ENCODE measurements at places on chromosomes 11 and 22.

DNA sequence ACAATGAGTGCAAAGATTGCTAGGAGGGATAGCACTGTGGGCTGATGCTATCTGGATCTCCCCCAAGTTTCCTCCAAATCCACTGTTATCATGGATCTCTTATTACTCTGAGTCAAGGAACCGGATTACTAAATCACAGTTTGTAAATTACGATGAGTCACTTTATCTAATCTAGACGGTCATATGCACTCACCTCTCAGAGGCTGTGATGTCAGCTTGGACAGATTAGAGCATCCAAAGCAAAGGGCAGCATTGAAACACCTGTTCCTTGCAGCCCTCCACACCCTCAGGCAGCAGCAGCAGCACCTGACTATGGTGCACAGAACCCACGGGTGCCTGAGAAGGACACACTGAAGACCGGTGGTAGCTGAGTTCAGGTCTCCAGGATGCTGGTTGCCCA, 14.0 kb upstream of the POU2AF1 start:
- no peak for DNase-seq

DNA sequence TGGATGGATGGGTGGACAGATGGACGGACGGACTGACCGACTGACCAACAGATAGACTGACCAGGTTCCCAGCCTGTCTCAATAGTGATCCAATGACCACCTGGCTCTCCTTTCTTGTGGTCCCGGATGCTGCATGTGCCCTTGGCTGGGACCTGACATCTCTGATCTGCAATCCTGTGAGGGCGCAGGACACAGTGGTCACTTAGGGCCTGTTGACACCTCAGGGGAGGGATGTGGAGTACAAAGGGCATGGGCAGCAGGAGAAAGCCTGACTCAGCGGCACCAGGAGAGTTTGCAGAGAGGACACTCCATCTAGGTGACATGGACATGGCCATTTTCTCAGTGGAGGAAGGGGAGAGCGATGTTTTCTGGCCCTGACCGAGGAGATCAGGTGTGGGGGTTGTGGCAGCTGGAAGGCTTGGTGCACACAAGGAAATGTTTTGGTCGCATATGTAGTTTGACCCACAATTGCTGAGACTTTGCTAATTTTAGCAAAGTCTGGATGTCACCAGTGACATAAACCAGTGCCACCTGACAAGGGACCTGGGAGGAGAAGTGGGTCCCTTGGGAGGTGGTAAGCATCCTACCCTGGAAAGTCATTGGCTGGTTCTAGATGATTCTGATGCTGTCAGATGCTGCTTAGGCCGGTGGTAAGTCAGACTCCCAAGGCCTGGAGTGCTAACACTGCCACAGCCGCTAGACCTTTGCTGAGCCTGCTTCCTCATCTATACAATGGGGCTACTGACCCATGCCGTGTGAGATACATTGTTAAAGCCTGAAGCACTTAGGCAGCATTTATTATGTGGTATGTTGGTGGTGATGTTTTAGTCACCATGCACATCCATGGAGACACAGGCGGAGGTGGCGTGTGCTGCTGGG, 50.7 kb downstream of the CD82 start:
- DNase-seq, result no peak

GRCh38 chr22:22139364-22139763, 105.2 kb upstream of the VPREB1 start:
- no peak for DNase-seq

GRCh38 chr11:59158206-59159068, 13.5 kb upstream of the DTX4 start:
- DNase-seq, result no peak

DNA sequence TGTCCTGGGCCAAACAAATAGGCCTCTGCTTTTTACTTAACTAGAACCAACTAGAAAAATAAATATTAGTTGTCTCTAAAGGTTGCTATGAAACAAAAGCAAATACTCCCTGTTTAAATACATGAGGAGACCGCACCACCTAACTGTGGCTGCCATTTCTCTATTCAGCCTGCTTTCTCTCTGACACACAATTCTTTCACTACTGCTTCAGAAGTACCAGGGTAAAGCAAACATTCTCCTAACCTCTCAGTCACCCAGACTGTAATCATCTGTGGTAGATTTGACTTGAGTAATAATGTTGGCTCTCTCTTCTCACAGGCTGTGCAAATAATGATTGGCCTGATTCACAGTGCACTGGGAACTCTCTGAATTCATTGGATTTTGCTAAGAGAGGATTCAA, 41.0 kb upstream of the MS4A8 start:
- no peak for DNase-seq

- no peak for DNase-seq
Measured at GRCh38 chr22:48239461-48240147, 1477.2 kb downstream of the TBC1D22A start.

- no peak for DNase-seq
Measured at GRCh38 chr22:26409719-26410335, 19.2 kb upstream of the ASPHD2 start.

- DNase-seq, result no peak
Measured at GRCh38 chr22:27591060-27591459, 210.5 kb downstream of the MN1 start.

DNA sequence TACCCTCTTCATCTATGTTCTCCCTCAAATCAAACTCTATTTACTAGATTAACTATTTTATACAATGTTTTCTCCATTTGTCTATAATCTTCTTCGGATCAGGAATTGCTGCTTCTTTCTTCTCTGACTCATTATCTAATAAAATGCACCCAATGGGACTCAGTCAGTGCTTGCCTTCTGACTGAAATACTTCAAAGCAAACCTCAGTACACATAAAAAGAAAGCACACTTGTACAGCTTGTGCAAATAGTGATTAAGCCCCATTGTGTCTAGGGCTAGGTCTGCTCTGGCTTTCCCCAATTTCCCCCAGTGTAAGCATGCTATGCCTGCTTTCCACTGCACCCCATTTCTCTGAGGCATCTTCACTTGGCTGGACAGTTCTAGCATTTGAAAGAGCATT, 118.6 kb upstream of the C11orf87 start:
- DNase-seq, result no peak
